Fibroblast of the aortic adventitia (primary cell): ENCODE measurements at places on chromosomes 5 and 9. TPM values are rescaled to one million over a fixed set of nuclear protein-coding genes. Genes with fewer than 3 reads are reported as not detected.

DNA sequence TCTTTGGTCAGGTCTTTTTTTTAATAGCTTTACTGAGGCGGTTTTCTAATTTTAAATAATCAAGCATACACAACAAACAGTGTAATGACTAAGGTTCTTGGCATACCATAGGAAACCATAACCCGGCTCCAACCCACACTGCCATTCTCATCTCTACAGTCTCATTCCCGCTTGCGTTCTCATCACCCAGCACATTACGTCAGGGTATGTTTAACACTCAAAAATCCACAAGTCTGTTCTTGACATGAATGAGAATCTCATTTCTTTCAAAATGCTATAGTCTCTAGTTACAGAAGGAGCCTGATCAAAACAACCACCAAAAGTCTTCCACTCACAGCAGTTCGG is 505 bp downstream of the C5orf34 start:
- DNase-seq: peak; percentile 71

- DNase-seq: no peak
Measured at GRCh38 chr9:136784997-136785361, 6.2 kb upstream of the TMEM141 start.

DNA sequence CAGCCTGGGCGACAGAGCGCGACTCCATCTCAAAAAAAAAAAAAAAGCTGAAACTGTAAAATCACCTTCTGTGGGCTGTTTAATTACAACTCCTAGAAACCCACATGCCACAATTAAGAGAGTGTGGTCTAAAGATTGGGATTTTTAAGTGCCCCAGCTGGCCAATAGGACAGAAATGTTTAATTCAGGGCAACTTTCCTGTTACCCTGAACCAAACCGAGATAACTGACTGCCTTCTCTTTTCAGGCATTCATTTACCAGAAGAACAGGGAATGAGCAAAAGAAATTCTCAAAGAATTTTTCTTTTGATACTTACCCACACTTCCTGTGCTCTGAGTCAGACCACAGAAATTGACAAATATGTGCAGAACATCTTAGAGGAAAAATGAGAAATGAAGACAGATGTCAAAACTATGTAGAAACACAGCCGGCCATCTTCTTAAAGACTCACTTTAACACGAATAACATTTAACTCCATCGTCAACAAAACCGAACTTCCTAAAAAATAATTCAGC is 221.3 kb upstream of the DAPK1 start:
- peak; percentile 63 for DNase-seq

DNA sequence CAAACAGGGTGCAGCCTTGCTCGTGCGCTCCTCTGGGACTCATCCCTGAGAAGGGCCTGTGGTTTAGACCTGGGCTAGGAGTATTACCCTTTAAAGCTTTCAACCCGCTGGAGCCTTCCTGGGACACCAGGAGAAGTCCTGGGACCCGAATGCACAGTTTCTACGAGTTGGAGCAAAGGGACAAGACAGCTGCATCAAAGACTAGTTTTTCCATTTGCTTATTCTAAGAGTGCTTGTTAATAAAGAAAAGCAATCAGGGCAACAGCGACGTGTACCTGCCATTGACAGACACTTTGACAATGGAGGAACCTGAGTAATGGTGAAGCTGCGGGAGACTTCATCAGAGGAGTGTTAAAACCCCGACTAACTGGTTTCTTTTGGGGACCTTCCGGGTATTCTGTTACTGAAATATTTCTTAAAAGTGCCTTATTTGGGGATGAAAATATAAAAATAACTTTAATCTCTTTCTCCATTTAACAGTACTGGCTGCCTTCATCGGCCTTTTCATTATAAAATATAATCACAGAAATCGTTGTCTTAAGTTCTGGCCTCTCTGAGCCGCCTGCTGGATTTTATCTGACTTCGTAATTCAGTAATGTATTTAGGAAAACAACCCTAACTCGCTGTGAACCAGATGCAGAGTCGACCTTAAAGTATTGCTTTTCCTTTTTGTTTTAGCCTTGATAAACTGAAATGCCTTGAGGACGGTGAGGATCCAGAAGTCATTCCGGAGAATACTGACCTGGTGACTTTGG is 732 bp downstream of the SNAPC3 start:
- DNase-seq: peak; percentile 61

GRCh38 chr5:37247496-37247895 is 1.7 kb downstream of the CPLANE1 start:
- DNase-seq: no peak

DNA sequence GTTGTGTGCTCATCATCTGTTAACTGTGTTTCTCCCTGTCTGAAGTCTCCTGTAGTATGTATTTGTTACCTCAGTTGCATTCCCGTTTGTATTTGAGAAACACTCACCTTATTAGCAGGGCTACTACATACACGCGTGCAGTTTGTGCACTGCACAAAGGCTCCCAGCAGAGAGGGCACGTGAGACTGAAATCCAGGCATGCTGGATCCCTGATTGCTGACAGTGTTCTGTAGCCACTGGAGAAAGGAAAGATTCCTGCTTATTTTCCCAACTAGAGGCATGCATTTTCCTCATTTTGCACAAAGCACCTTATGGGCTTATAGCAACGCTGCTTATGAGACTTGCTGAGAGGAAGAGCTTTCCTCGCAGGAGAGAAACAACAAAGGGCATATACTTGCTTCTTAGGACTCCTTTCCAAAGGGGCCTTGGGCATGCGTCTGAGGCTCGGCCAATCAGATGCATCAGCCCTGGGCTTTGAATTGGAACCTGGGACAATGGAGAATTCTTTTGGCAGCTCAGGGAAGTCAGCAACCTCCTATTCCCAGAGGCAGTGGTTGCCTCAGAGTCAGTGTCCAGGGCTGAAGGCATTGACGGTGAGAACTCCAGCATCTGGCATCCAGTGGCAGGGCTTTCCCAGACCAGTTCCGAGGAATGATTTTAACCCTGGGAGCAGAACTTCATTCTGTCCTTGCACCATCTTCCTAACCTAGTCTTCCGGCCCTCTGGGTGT is 9.9 kb upstream of the MEGF10 start:
- no peak for DNase-seq

DNA sequence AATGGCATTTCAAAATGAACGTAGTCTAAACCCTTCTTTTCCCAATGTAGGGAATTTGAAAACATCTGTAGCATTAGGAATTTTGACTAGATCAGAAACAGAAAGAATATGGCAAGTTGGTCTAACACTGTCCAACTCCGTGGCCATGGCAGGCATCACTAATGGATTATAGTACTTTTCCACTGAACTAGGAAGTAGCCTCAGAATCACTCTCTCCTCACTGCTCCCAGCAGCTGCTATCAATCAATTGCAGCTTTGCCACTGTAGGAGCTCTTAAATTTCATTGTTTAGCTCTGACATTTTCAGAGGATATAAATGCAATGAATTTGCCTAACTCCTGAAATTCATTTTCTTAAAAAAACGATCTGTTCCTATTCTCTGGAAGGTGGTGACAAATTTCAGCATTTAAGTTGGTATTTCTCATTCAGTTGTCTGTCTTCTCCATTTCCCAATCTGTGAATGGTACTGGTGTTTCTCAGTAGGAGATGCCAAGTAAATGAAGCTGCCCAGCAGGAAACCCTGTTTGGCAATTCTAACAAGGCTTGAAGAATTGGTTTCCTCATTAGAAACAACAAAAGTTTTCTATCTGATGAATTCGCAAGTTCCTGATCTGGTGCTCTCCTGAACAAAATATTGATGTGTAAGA is 64.7 kb downstream of the TLR4 start:
- DNase-seq: no peak

DNA sequence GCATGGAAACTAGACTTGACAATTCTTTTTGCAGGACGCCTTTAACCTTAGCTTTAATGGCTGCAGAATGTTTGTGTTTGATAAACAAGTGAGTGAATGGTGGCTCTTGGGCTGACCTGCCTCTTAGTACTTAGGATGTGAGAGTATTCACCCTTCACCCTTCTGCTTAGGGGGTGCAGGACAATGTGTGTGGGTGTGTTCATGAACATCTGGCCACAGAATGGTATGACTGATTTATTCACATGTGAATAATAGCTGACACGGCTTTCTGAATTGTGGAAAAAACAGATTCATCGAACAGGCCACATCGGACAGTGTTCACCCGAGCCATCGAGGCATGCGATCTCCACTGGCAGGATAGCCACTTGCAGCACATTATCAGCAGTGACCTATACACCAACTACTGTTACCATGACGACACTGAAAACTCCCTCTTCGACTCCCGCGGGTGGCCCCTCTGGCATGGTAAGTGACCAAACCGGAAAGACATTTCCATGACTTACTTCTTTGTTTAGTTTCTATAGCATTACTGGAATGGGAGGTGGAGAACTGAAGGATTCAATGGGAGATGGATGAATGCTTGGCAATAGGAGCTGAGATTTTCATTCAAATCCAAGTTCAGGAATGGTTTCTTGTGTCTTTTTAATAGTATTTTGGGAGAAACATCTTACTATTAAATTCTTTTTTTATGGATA is 193.6 kb downstream of the ZSWIM6 start:
- DNase-seq: no peak

- no peak for DNase-seq
Measured at GRCh38 chr5:94337617-94338016, 280.8 kb downstream of the KIAA0825 start.

DNA sequence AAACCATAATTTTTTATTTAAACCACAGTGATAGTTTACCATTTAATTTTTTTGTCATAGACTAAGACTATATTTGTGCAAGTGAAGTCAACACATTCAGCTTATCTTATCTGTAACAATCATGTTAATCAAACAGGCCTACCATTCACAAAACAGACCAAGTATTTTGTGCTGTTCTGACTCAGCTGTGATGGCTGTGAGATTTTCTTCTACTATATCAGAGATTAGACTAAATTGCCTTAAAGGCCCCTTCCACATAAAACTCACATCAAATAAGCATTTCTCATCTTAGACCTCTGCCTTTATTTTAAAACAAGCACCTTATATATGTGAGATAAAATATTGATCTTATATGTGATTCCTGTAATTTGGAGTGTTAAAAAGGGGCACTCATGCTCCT is 13.4 kb downstream of the CCDC152 start:
- DNase-seq: no peak

DNA sequence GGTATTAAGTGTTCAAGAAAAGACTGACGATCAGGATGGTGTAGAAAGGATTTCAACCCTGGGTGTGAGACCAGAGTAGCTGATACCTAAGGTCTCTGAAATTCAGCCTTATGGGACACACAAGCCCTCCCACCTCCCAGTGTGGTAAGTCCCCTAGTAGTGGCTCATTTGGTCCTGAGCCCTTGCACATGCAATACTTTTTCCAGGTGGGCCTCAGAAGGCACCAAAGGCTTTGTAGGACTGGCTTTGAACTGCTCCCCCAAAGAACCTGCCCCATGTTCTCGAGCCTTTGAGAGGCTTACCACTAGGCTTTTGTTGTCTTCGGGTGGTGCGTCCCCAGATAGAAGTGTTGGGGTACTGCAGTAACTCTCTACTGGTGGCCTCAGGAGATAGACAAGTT is 803 bp downstream of the GARIN3 start:
- no peak for DNase-seq

DNA sequence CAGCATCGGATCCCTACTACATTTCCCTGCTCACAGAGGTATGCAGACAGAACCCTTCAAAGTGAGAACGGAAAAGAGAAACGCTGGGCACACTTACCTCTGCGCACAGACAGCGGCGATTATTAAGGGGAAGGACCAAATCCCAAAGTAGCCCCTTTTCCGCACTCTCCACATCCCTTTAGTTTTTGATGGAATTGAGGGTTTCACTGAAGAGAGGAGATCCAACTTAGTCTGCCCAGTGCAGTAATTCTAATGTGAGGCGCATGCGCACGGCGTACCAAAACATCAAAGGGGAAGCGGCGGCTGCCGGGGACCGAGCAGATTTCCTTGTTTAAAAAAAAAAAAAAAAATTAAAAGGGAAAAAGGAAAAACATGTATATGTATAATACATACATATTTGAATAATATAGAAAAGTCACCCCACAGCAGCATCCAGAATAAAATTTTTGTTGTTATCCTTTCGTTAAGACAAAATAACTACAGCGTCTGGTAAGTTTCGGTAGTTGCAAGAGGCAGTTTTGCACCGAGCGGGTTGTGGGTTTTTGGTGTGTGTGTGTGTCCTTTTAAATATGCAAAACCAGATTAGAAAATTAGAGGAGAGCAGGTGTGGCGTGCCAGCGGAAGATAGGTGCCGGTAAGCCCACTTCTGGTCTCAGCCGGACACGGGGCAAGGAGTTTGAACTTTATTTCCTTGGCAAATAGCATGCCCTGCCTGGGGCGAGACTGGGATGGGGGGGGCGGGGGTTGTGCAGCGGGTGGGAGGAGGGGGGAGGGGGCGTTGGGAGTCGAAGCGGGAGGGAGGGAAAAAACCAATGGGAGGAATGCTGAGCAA is at the start of gene GABRB2:
Gene GABRB2, minus strand, starts transcription at position 256 of the 832 bp plus-strand sequence. Its CDS starts 82 bp downstream, at position 174.
- DNase-seq: peak; percentile 35

DNA sequence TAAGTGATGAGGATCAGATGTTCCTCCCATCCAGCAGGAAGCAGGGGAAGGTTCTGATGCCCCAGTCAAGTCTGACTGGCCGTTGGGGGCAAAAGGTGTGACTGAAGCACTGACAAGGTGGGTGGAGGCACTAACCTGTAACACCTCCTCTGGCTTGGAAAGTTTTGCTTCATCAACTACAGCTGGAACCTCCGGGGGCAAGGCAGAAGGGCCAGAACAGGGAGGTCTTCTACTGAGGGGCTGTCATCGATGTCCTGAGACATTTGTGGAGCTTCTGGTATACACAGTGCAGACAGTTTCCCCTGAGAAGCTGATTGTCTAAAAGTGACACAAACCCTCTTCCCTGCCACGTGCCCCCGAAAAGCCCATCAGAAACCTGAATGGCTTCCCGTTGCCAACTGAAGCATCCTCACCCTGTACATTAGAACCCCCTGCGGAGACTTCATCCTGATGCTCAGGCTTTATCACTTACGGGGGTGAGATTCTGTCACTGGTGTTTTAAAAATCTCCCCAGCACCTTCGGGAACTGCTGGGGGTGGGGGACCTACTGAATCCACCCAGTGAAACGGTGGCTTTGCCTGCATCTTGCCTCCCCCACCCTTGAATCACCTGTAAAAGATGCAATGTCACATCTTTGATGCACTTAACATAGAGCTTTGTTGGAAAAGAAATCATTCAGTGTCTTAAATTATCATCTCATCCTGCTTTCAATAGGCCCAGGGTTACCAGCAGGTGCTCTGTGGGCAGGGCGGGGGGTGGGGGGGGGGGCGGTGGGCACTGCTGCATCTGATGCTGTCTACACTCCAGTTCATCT is 24.6 kb downstream of the TRAF1 start:
- DNase-seq: no peak

DNA sequence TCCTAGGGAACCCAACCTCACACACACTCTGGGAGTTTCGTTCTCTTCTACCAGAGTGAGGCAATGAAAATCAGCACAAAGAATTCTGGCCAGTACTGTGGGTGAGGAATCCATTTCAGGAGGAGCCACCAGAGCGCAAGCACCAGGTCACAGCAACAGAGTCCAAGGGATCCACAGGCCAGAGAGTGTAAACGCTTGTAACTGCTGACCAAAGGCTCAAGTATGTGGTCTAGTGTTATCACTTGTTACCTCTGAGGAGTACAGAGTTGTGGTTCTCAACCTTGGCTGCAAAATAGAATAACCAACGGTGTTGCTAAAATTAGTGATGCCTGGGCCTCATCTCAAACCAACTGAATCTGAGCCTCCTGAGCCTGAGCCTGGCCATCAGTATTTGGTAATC is 152.5 kb upstream of the ZNF366 start:
- no peak for DNase-seq

GRCh38 chr5:67493676-67494075 is 297.1 kb upstream of the CD180 start:
- peak; percentile 17 for DNase-seq

Gene ATG12
- total RNA-seq: 88.2 and 105 TPM in 2 replicates

Gene CMBL
- total RNA-seq: 12.3 and 13.6 TPM in 2 replicates

Gene ZNF608
- total RNA-seq: 20.4 and 30.3 TPM in 2 replicates

Gene LCN9
- not detected in 2 replicates for total RNA-seq

Gene CARTPT
- total RNA-seq: not detected in 2 replicates

Gene PWWP2A
- total RNA-seq: 24.3 and 45.1 TPM in 2 replicates

Gene IL3
- total RNA-seq: not detected in 2 replicates
